ENCODE measurements at places on chromosomes 13 and 19.

DNA sequence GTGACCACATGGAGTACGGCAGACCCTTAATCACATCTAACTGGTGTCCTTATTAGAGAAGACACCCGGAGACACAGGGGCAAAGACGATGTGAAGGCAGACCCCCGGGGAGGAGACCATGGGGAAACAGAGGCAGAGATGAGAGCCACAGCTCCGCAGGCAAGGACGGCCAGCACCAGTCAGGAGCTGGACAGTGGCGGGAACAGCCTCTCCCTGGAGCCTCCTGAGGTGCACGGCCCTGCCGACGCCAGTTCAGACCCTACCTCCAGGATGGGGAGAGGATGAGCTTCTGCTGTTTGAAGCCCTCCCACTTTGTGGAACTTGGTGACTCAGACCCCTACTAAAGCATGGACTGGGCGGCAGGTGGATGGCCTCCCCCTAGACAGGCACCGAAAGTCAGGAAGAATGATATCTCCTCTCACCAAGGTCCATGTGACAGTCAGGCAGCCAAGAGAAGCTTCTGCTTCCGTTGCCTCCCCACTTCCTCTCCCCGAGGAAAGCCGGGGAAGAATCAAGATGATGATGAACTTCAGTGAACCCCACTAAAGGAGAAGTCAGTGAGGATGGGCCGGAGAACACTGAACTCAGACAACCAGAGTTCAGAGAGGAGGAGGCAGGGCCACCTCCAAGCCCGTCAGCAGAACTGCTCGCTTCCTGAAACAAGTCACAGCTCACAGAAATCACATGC lies 25.4 kb downstream of the RAB20 start:
- no peak for DNase-seq

DNA sequence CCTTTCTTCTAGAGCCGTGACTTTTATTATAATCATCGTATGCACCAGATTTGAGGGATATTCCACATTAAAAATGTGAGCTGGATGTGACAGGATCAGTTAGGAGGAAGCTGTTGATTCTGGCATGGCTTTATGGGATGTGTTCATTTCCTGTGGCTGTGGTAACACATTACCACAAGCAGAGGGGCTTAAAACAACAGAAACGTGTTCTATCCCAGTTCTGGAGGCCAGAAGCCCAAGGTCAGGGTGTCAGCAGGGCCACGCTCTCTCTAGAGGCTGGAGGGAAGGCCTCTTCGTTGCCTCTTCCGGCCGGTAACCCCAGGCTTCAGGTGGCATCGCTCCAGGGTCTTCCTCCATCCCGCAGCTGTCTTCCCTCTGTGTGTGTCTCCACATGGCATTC lies 14.5 kb downstream of the MED25 start:
- DNase-seq = no peak

GRCh38 chr13:23550163-23550562 lies 20.0 kb upstream of the TNFRSF19 start:
- no peak for DNase-seq

DNA sequence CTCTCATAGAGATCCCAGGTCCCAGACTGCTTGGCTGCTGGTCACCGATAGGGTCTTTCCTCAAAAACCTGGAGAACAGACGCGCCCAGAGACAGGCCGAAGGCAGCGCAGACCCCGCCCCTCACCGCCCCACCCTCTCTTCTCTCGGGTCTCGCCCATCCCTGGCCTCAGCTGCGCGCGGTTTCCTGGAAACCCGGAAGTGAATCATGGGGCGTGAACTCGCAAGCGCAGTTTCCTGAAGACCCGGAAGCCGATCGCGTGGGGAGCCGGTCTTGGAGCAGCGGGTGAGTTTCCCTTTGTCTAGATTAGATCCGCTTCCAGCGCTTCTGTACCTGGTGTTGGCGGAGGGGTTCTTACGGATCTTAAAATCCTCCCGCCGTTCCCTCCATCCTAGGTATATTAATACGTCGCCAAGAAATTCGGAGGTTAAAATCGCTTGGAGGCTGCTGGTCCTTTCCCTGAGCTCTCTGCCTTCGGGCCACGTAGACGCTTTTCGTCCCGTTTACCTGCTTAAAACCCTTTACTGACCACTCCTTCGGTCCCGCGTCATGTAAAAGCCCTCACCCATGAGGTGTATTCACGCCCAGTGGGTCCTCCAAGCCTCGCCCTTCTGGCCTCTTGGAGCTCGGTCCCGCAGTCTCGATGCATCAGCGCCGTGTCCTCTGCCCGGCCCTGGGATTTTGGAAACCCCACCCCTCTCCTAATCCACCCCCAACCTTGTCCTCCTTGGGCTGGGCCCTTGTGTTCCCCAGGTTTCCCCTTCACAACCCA lies at the start of gene ZNF578:
Gene ZNF578, plus strand, starts transcription at position 230 of the 771 bp plus-strand sequence. CDS start 48,293 bp downstream, outside the sequence.
- DNase-seq = peak; percentile 45

- no peak for DNase-seq
These were observed 169.5 kb upstream of the UFM1 start for GRCh38 chr13:38180126-38180525.

- no peak for DNase-seq
These were observed 2.0 kb downstream of the ZNF792 start for GRCh38 chr19:34961775-34962686.

DNA sequence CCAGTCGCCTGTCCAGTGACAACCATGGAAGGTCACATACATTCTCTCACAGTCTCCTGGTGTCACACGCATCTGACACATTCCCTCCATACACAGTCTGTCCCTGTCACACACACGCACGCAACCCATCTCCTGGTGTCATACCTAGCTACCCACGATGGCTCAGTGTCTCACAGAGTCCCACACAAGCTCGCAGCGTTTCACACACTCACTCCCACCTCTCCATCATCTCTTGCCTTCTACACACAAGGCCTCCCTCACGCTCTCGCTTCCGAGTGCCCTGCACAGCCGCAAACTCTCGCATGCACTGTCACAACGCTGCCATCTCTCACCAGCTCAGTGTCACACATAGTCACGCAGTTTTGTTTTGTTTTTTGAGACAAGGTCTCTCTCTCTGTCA lies 1.2 kb upstream of the GNG8 start:
- no peak for DNase-seq

DNA sequence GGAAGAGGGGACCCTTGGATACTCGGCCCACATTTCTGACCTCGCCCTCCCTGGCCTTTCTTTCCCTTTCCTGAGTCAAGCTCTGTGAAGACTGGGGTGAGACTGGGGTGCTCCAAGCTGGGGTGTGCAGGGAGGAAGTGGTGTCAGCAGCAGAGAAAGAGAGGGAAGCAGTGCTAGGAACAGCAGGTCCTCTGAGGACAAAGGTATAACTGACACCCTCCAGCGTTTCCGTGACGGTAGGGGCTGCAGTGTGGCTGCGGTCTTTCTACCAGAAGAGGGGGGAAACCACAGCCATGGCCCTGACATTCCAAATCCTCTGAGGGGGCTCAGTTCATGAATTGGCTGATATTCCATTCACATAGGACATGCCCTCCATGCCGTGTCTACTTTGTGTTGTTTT lies 1.1 kb downstream of the KIR3DL2 start:
- no peak for DNase-seq

- no peak for DNase-seq
These were observed 1775.7 kb downstream of the PCDH9 start for GRCh38 chr13:65454403-65454802.

GRCh38 chr13:72317346-72318109 lies 409.9 kb downstream of the MZT1 start:
- no peak for DNase-seq

DNA sequence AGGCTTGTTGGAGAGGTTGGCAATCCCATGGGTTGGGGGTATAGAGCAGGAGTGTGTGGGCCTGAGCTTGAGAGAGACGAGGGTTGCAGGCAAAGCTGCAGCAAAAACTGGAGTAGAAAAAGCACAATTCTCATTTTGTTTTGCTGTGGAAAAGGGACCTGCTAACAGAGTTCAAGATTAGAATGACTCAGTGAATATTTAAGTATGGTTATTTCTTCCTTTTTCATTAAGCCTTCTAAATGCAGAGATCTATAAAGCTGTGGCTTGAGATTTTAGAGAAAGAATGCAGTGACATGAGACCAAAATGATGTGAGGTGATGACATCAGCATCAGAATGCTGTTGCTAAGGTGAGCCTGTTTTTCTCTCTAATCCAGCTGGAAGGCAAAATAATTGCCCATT lies 10.8 kb upstream of the MBNL2 start:
- DNase-seq = no peak

- no peak for DNase-seq
These were observed 299.3 kb upstream of the ARGLU1 start for GRCh38 chr13:106867249-106867648.

DNA sequence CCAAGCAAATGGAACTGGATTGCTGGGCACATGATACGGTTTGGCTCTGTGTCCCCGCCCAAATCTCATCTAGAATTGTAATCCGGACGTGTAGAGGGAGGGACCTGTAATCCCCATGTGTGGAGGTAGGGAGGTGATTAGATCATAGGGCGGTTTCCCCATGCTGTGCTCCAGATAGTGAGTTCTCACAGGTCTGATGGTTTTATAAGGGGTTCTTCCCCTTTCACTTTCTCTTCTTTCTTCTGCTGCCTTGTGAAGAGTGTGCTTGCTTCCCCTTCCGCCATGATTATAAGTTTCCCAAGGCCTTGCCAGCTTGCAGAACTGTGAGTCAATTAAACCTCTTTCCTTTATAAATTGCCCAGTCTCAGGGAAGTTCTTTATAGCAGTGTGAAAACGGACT lies 32.6 kb upstream of the MTIF3 start:
- DNase-seq = no peak

DNA sequence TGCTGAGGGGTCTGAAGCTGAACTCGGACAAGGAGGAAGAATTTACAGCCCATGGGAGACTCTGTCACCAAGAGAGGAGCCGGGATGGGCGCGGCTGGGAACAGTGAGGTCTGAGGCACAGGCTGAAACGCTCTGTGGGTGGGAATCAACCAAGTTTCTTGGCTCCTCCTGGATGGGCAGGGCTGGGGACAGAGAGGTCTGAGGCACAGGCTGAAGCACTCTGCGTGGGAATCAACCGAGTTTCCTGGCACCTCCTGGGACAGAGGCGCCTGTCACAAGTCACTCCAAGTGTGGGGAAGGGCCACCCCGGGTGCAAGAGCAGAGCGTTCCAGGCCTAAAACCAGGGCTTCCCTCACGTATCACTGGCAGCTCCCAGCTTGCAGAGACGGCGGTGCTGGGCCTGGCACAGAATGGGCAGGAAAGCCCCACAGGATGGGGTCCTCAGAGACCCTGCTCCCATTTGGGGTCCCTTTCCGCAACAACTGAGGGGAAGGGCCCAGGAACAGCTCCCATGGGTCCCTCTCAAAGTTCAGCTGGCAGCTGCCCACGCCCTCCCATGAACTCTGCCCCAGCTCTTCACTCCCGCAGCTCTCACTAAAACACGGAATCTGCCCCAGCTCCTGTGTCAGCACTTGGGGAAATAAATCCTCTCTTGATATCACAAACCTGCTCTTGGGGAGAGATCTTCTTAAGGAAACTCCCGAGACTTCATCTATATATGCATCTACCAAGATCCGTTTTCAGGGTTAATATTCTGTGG lies 18.5 kb downstream of the AP3D1 start:
- no peak for DNase-seq

DNA sequence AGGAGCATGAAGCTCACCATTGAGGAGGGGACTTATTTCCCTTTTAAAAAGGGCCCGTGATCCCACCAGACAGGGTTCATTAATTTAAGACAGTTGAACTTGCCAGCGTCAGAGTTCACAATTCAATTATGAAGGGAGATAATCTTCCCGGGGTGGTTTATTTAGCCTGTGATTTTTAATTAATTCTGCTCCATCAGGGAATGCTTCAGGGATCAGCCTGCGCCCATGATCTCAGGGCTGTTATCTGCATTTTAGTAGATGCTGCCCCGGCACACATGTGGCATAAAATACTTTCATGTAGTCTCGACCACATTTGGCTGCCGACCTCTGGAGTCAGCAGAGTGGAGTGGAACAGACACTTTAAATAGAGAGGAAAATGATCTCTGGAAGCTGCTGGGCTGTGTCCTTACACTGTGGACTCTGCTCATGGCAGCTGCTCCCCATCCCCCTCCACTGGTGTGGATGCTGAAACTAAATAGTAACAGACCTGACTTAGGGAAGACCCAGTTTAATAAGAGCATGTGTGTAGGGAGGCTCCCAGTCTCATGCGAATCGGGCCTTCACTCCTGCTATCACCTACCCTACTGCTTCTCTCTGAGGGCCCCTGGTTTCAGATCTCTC lies 256.9 kb downstream of the TEX29 start:
- no peak for DNase-seq

- no peak for DNase-seq
These were observed 45.7 kb upstream of the ZNF730 start for GRCh38 chr19:23071147-23071511.

DNA sequence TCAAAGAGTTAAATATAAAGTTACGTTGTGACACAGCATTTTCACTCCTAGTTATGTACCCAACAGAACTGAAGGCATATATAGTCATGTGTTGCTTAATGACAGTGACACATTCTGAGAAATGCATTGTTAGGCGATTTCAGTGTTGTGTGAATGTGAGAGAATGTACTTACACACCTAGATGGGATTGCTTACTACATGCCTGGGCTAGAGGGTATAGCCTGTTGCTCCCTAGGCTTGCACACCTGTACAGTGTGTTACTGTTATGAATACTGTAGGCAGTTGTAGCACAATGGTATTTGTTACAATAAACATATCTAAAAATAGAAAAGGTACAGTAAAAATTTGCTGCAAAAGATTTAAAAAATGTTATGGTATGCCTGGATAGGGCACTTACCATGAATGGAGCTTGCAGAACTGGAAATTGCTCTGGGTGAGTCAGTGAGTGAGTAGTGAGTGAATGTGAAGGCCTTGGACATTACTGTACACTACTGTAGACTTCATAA lies 89.2 kb downstream of the DHRS12 start:
- no peak for DNase-seq

- no peak for DNase-seq
These were observed 1745.4 kb downstream of the SLITRK1 start for GRCh38 chr13:82136880-82137279.

DNA sequence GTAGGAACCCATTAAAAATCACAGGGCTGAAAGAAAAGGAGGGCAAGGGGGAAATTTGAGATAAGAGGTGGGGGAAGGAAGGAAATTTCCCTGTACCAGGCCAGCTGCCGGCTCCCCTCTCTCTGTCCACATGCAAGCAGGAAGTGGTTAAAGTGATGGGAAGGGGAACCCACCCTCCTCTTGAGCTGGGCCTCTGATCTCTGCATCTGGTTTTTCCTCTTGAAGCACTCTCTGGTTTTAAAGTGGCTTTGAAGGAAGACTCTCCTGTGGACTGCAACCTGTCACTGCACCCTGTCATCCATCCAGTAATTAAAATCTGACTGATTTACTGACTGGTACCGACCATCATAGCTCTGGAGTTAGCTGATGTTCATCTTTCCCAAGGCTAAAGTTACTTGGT lies 239.6 kb downstream of the TSHZ3 start:
- DNase-seq = no peak

GRCh38 chr13:74795526-74795925 lies 661.3 kb upstream of the KLF12 start:
- DNase-seq = no peak

DNA sequence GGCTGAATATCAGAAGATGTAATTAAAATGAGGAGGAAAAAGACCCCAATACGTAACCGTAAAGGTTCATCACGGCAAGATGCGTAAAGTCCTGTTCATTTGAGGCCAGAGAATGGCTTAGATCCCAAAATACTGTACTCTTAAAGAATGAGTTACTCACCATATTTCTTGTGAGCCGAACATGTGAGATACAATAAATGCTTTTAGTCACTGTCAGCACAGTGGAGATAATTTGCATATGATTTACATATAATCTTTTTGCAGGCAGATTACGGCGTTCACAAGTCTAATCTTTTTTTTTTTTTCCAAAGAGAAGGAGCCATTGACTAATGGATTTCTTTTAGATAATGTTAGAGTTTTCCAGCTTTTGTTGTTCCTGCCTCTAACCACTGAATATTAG lies 28.4 kb downstream of the AMER2 start:
- DNase-seq = no peak

- DNase-seq = no peak
These were observed 100.6 kb upstream of the FAM216B start for GRCh38 chr13:42680748-42681147.

All from stimulated activated CD4-positive, alpha-beta T cell treated with anti-CD3 and anti-CD28 coated beads, Interleukin-12 subunit alpha, Interleukin-12 subunit beta, amount 100 ng/mL, for 48 hours (primary cell).